ENCODE measurements at places on chromosomes 12 and 14.

DNA sequence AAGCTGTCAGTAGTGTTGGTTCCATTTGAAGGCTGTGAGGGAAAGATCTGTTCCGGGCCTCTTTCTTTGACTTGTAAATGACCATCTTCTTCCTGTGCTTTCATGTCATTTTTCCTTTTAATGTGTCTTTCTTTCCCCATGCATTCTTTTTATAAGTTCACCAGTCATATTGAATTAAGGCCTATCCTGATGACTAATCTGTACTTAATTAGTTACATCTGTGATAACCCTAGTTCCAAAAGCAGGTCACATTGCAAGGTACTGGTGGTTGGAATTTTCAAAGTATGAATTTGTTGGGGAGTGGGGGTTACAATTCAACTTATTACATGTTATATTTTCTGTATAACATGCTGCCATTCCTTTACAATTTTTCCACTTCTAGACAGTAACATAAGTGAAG lies 1642.1 kb upstream of the FLRT2 start:
- DNase-seq = no peak

DNA sequence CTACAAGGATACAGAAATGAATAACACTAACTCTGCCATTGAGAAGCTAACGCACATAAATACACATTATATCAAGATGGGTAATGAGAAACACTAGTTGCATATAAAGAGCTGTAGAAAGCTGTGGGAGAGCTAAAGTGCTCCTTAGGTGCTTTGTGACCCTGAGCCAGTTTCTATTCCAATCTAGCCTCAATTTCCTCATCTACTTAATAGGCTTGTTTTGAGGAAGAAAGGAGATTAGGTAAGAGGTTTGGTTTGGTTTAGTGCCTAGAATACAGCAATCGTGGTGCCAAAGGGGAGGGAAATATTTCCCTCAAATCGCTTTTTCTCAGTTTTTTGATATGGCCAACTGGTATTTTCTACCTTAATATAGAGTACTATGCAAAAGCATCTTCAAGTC lies 994 bp downstream of the SRP54 start:
- no peak for DNase-seq

GRCh38 chr12:64946132-64946829 lies 121.8 kb downstream of the TBC1D30 start:
- DNase-seq = no peak

GRCh38 chr12:132190012-132190755 lies 45.9 kb downstream of the NOC4L start:
- no peak for DNase-seq

DNA sequence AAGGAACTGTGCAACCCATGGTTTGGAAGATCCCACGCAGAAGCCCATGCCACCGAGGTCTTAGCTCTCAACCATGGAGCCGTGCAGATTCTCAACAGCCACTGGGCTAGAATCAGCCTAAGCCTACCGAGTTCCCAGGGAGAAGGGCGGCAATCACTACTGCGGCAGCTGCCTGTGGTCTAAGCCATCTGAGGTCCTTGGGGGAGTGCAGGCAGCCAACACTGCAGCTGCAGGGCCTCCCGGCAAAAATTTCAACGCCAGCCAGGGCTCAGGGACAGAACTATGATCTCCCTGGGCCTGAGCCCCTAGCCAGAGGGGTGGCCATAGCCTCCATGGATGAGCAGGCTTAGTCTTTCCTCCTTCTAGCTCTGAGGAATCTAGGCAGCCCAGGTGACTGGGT lies 156.8 kb upstream of the CLEC14A start:
- no peak for DNase-seq

DNA sequence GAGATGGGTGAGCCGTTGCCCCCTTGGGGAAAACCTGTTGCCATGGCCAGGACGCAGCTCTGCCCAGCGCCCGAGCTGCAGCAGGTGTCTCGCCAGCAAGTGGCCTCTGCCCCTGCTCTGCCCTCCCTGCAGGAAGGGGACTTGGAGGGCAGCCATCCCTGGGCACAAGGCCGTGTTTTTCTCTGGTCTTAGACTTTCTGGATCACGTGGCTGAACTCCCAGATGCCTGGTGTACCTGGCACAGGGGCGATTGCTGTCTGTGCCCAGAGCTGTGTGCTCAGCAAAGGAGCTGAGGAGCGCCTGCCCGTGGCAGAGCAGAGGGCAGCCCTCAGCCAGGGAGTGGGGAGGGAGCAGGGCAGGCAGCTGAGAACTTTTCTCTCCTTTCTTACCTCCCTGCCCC lies 38.0 kb downstream of the TMEM63C start:
- no peak for DNase-seq

- no peak for DNase-seq
Measured at GRCh38 chr14:43687921-43688320, 819.2 kb downstream of the FSCB start.

- no peak for DNase-seq
Measured at GRCh38 chr12:15318841-15319240, 3.5 kb upstream of the PTPRO start.

DNA sequence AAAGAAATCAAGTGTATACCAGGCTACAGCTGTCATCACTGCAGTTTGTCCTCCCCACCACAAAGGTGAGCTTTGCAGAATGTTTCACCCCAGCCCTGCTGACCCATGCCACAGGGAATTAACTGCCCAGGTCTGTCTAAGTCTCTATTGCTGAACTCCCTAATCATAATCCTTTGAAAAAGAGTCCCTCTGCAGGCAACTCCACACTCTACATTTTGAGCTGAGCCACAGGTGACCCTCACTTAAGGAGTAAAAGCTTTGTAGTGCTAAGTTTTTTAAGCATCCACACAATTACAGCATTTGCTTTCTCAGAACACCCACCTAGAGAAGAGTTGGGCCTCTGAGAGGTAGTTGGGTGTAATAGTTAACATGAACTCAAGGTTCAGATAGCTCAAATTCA lies 90.0 kb downstream of the C12orf50 start:
- DNase-seq = no peak

DNA sequence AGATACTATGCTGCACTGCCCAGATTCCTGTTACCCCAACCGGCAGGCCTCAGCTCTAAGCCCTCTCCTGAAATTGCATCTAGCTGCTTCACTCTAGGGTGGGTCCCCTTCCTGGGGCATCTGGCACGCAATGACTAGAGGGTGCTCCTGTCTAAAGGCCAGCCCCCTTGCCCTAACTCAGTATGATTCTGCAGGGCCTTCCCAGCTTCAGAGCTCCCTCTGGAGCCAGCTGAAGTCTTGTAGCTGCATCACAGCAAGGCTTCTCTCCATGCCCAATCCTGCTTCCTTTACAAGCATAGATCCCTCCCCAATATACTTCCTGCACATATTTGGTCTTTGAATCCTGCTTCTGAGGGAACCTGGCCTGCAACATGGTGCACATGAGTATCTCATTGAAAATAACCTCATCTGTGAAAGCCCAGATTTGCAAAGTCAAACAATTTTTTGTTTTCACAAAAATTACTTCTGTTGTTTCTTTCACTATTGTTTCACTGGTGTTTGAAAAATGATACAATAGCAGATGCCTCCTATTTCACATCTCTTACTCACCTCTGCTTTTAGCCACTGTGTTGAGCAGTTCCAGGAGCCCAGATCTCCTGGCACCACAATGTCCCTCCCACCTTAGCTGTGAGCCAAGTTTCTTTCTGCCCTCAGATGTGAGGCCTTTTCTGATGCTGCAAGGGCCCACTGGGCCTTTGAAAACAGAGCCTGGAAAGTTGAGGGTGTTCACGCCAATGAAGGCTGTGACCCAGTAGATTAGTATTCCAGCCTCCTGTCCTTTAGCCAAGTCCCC lies 169.5 kb upstream of the EGLN3 start:
- DNase-seq = no peak

DNA sequence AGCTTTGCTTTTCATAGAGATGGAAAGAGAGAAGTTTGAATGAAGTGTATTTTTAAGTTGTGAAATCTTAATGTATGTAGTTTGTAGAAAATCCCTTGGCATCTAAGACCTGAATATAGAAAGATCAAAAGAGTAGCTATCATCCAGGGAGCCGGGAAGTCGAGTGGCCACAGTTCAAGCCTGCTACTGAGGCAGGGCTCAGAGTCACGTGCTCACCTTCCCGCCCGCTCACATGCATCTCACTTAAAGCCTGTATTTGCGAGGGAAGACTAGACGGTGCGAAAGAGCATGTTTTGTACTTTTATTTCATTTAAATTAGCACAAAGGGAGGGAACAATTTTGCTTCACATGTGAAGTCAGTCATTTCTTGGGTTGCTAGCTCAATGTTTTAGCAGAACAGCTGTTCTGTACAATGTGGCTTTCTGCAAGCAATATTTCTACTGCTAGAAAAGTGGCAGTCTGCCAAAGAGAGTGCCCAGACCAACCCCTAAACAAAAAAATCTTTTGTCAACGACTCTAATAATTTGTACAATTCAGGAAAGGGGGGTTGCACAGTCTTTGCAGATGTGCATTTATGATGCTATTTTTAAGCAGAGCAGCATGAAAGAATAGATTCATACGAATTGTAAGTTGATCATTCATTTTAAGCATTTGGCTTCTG lies 290.7 kb downstream of the NPAS3 start:
- DNase-seq = no peak

- no peak for DNase-seq
Measured at GRCh38 chr14:33484264-33484663, 466.6 kb downstream of the EGLN3 start.

DNA sequence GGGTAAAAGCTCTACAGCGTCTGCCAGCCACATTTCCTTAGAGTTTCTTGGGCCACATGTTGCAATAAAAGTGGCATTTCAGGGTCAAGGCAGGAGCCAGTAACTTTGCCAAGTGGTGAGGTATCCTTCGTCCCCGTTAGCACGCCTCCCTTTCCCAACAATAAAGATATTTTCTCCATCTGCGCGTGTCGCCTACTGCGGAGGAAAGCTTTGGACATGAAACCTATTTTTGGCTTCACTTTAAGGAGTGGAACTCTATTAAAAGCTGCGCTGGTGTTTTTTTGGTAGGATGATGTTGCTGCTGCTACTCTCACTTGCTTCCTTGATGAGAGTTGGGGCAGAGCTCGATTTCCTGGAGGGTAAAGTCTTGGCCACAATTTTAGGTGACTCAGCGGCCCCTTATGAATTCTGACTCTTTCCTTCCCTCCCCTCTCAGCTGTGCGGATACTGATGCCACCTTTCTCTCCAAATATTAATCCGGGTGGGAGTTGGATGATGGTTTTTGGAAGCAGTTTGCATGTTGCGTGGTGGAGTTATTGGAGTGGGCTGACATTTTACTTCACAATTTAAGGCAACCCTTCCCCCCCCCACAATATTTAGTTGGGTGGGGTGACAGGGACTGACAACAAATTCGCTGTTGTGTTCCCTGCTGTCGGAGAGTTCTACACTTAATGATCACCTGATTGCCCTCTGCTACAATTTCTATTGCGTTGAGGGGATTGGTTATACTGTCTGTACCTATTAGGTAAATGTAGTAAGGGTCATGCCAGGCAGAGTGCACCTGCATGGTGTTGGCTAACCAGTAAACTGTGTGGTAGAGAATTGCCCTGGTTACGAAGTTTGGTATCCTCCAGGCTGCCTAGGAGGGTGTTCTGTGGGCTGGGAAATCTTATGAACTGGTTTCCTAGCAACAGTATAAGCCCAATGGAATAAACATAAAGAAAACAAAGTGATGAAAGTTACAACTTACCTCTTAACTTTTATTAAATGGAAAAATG lies 1.1 kb downstream of the CCDC91 start:
- no peak for DNase-seq

DNA sequence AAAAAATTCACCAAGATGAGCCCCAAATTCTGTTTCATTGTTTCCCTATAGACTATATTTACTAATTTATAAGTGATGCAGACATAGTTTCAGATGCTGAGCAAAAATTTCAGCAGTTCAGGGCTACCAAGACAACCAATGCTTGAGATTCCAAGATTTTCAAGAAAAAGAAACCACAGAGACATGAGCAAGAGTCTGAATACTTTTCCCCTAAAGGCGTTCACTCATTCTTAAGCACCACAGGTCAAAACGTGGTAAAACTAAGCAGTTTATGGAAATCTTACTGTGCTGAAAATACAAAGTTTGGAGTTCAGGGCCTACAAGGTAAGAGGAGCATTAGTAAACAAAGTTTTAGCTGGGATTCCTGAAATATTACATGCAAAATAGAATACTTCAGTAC lies 221.2 kb downstream of the KCNH5 start:
- no peak for DNase-seq
